ENCODE measurements at places on chromosomes 7 and 10. TPM values are rescaled to one million over a fixed set of nuclear protein-coding genes. Genes with fewer than 3 reads are reported as not detected.

- DNase-seq = no peak
Measured at GRCh38 chr7:97116308-97116707, 1.2 kb upstream of the SDHAF3 start.

GRCh38 chr7:95322854-95323253 lies 1.5 kb downstream of the PON1 start:
- DNase-seq = no peak

- DNase-seq = no peak
Measured at GRCh38 chr10:23474626-23475025, 35.8 kb downstream of the OTUD1 start.

DNA sequence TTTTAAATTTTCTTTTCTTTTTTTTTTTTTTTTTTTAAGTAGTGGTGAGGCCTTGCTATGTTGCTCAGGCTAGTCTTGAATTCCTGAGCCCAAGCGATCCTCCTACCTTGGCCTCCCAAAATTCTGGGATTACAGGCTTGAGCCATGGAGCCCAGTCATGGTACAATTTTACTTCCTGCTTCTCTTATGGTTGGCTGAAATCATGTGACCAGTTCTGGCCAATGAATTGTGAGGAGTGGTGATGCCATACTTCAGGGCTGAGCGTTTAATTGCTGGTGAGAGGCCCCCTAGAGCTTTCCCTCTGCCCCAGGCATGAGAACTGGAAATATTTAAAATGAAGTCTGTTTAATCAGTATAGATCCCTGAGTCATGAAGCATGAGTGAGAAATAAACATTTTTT lies 22.2 kb upstream of the BAIAP2L1 start:
- peak; percentile 9 for DNase-seq

DNA sequence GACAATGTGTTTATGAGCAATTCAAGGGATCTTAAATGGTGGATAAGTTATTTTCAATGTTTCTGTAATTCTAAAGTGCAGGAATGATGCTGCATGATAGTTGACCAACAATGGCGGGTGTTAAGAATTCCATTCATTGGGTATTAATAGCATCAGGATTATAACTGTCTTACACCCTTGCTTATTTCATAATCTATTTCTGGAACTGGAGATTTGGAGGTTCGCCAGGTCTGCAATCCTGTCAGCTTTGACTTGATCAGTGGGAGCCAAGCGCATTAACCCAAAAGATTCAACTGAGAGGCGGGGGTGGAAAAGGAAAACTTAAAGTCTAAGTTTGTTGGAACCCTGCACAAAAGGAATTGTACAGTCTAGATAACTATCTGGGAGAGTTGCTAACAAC lies 114.9 kb upstream of the ZEB1 start:
- DNase-seq = no peak

DNA sequence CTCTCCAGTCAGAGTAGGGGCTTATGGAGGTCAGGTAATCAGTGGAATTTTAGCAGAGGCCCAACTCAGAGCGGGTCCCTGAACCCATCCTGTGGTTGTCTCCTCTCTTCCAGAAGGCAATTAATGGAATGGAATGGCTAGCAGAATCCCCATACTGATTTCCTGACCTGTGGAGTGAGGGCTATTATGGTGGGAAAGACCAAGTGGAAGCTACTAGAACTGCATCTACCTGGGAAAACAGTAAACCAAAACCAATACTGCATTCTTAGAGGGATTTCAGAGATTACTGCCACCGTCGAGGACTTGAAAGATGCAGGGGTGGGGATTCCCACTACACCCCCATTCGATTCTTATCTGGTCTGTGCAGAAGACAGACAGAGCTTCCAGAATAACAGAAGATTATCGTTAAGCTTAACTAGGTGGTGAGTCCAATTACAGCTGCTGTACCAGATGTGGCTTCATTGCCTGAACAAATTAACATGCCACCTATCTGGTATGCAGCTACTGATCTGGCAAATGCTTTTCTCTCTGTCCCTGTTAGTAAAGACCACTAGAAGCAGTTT lies 73.2 kb downstream of the LMBR1 start:
- DNase-seq = no peak

DNA sequence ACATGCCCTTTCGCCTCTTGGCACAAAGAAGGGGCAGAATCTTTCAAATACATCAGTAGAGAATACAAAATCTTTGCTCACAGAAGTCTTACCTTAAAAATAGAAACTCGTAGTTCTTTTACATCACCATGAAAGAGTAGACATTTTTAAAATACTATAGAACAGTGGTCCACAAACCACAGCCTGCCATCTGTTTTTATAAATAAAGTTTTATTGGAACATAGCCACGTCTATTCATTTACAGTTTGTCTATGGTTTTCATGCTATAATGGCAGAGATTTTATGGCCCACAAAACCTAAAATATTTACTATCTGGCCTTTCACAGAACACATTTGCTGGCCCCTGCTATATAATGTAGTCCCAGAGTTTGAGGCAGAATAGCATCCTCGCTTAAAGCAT lies 46.1 kb upstream of the CABCOCO1 start:
- no peak for DNase-seq

GRCh38 chr7:78141522-78142281 lies 343.1 kb downstream of the PHTF2 start:
- no peak for DNase-seq

GRCh38 chr10:90227217-90227656 lies 525.8 kb downstream of the KIF20B start:
- peak; percentile 32 for DNase-seq

DNA sequence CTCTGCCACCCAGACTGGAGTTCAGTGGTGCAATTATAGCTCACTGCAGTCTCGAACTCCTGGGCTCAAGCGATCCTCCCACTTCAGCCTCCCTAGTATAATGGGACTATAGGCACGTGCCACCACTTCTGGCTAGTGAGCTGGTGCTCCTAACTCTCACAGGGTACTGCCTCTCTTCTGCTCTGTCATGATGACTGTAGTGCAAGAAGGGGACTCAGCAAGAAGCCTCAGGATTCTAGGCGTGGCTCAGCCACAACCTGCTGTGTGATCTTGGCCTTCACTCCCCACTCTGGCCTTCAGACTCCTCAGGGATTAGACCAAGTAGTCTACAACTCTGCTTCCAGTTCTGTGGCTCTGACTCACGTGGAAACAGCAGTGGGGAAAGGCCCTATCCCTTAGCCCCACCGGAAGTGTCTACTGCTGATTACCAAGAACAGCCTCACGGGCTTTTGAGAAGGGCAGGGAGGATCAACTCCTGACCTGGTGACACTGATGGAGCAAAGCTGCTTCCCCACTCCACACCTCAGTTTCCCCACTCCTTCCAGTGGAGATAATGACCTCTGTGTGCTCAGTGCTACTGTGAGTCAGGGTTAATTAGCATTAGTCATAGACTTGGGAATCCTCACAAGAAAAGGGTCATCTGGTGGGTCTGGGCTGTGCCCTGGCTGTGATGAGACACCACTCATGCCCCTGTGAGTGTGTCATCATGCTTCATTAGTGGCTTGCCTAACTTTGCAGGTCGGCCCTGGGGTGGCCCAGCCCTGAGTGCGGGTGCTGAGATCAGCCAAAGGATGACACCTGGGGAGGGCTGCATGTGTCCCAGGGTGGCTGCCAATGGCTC lies 41.1 kb downstream of the ZC3HC1 start:
- peak; percentile 94 for DNase-seq

DNA sequence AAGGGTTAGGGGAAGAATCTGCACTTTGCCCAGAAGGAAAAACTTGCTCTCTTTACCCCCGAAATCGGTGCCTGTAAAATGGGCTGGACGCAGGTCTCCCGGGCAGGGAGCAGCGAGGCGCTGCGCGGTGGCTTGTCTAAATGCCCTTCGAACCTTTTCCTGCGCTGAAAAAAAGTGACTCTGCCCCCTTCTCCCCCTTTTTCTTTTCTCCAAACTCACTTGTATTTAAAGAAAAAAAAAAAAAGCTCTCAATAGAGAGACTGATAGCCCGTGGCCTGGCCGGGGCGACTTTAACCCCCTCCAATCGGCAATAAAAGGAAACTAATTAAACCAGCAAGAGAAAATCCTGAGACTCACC lies 286 bp downstream of the SP8 start:
- DNase-seq = no peak

GRCh38 chr10:27341001-27341400 lies 100.4 kb upstream of the ACBD5 start:
- no peak for DNase-seq

- peak; percentile 11 for DNase-seq
Measured at GRCh38 chr10:11655836-11656235, 44.4 kb upstream of the USP6NL start.

DNA sequence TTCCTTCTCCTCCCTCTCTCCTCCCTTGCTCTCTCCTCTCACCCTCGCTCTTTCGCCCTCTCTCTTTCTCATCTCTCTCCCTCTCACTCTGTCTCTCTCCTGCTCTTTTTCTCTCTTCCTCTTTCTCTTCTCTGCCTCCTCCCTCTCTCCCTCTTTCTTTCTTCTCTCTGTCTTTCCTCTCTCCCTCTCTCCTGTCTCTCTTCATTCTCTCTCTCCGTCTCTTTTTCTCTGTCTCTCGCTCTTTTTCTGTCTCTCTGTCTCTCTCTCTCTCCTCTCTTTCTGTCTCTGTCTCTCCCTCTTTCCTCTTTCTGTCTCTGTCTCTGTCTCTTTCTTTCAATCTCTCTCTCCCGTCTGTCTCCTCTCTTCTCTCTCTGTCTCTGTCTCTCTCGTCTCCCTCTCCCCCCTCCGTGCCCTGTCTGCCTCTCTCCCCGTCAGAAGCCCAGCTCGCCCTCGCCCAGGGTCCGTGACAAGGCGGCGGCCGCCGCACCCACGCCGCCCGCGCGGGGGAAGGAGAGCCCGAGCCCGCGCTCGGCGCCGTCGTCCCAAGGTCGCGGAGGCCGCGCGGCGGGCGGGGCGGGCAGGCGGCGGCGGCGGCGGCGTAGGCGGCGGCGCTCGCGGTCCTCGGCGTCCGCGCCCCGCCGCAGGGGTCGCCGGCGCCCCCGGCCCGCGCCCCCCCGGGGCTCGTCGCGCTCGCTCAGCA lies 21.3 kb upstream of the HSPB1 start:
- no peak for DNase-seq

DNA sequence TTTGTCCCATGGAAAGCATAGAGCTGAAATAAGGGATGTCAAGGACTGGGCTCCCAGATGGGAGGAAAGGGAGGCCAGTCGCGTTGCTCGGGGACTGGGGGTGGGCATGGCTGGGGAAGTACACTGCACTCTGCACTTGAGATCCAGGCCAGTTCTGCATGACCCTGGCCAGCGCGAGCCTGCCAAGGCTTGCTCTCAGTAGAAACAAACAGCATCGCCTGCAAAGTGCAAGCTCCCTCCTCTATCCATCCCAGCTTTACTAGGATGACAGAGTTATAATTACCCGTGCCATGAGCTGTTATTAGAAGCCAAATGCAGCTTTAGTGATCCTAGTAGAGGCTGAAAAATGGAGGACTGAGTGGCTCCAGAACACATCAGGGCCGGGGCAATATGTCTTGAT lies 43.9 kb upstream of the PDCD4 start:
- peak; percentile 48 for DNase-seq

- DNase-seq = no peak
Measured at GRCh38 chr10:2927958-2928840, 139.1 kb upstream of the PFKP start.

GRCh38 chr10:124697837-124698544 lies 46.2 kb downstream of the FAM53B start:
- no peak for DNase-seq

DNA sequence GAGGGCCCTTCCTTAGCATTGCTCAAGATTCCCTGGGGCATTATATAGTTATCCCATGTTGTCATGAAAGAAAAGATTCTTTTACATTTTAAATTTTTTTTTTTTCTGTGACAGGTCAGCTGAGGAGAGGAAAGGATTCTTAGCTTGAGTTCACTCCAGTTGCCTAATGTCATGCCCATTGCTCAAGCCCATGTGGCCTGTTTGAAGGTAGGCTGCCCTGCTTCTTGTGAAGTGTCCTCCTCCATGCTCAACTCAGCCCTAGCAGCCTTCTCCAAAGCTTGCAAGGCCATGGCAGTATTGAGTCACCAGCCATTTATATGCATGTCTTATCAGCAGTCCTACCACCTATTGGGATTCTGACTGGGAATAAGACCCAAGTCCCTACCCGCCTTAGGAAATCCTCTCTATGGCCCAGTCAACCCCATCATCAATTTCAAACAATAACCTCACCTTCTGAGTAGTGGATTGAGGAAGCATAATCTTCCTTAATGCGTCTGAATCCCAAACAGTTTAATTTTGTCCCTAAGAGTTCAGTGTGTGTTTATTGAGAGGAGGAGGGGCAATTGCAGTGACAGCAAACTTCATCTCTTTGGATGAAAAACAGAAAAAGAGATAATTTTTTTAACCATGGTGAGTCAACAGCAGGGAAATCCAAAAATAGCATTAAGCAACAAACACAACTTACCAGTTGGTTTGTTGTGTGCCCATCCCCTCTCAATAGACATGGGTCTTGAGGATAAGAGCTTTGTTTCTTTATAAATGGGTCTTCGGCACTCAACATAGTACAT lies 38.6 kb upstream of the WASL start:
- no peak for DNase-seq

DNA sequence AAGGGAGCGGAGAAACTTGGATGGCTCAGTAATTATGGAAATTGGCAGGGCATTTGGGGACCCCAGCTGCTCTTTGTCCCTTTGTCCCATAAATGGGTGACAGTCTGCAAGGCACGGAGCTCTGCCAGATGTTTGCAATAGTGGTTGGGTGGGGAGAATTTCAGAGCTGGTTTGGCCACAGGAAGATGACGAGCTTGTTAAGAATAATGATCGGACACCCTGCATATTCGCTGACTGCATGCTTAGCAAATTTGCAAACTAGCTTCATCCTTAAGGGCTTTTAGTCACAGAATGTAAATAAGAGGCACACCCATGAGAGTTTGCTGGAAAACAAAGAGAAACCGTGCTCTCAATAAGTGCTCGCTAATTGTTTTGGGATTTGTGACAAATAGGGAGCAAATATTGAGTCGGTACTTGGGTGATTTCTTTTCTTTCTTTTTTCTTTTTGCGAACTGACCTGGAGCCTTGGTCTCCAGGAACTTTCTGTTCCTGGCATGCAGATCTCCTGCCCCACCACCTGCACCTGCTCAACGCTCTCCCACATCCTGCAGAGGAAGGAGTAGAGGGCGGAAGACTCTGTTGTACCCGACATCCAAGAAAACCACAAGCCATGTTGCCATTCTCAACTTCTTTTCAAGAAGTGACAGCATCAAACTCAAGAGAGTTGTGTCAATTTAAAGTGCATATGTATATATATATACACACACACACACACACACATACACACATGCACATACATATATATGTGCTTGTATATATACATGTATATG lies 238.9 kb downstream of the CAMK1D start:
- DNase-seq = no peak

GRCh38 chr7:44149571-44150465 lies 8.7 kb upstream of the MYL7 start:
- DNase-seq = no peak

The OPN1SW gene
- not detected for total RNA-seq

The SFTPA1 gene
- not detected for total RNA-seq

The KLF14 gene
- total RNA-seq = not detected

The JCAD gene
- total RNA-seq = 5.8 TPM

The WNT8B gene
- not detected for total RNA-seq
